ENCODE measurements at places on chromosomes 3 and 15.

GRCh38 chr3:134992180-134992579 lies 197.1 kb downstream of the EPHB1 start:
- peaks cover 10% of the 10 kb centered on the region for H3K27me3 ChIP-seq
- no peak for DNase-seq
- H3K27ac ChIP-seq, result no peak overlapping the region
- H3K36me3 ChIP-seq, result no peaks in the 10 kb centered on the region
- H3K4me1 ChIP-seq, result no peaks in the 10 kb centered on the region

DNA sequence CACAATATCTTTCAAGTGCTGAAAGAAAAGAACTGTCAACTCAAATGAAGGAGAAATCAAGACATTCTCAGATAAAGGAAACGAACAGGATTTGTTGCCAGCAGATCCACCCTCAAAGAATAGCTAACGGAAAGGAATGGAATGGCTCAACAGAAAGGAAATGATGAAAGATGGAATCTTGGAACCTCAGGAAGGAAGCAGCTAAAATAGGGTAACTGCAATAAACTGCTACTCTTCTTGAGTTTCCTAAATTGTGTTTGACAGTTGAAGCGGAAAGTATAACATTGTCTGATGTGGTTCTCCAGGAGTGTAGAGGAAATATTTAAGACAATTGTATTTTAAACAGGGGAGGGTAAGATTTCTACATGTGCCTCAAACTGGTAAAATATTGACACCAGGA lies 22.0 kb downstream of the PRR23E start:
- H3K36me3 ChIP-seq, result no peaks in the 10 kb centered on the region
- no peak overlapping the region for H3K4me3 ChIP-seq
- H3K4me1 ChIP-seq, result no peaks in the 10 kb centered on the region
- DNase-seq, result no peak
- H3K27ac ChIP-seq, result no peak overlapping the region

- peaks cover 6% of the 10 kb centered on the region for H3K27me3 ChIP-seq
- DNase-seq, result no peak
- no peaks in the 10 kb centered on the region for H3K4me1 ChIP-seq
- H3K4me3 ChIP-seq, result no peak overlapping the region
- H3K36me3 ChIP-seq, result no peaks in the 10 kb centered on the region
- no peak overlapping the region for H3K27ac ChIP-seq
These were observed 53.8 kb upstream of the BOC start for GRCh38 chr3:113157408-113158030.

DNA sequence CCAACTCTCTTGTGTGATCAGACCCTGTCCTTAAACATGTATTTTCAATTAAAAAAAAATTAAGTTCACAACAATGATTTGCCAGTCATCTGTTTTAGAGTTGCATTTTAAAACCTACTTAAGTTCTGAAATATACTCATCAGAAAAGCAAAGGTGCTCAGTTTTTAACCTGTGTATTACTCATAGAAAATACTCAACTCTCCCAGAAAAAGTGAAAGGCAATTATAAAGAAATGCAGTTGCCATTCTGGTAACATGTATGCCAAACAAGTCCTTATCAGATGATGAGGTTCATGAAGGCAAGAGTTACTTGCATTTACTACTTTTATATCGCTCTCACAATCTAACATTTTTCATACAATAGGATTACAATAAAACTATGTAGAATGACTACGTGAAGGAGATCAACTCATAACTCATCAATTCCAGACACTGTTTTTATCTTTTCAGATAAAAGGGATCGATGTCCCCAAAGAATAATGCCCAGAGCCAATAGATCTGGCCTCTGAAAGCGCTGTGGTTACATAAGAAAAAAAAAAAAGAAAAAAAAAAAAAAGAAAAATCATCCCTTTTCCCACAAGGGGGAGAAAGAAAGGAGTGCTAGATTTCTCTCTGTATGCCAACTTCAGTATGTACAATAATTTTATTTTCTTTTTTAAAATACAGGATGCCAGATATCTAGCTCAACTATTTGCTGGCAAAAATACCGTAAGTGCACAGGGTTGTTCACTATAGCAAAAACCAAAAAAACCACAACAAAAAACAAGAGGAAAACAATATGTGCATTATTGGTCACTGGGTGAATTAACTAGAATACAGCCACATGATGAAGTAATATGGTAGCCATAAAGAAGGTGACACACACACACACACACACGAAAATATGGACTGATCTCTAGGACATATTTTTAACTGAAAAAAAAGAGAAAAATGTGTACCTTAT lies 137.4 kb downstream of the NR1I2 start:
- peaks cover 7% of the 10 kb centered on the region for H3K4me1 ChIP-seq
- no peak overlapping the region for H3K4me3 ChIP-seq
- H3K27ac ChIP-seq, result no peak overlapping the region
- no peak for DNase-seq
- no peaks in the 10 kb centered on the region for H3K27me3 ChIP-seq

DNA sequence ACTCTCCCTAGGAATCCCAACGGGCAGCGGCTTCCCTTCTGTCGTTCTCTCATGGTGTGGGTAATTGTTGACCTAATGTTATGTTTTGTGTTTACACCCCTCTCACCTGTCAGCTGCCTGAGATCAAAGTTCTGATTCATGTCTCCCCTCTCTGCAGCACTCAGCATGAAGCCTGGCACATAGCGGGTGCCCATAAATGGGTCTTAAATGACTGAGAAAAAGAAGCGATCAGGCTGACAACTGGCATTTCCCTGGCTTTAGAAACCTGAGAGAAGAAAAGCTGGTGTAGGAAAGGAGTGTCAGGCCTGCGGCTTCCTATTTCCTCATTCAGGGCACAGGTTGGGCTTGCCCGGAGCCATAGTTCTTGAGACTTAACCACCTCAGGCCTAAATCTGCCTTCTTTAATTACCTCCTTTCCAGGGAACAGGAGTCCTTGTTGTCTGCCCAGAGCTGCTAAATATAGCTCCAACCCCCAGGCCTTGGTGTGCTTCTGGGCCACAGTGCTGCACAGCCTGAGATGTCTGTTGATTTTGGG lies 31.8 kb downstream of the LPP start:
- H3K4me1 ChIP-seq, result peaks cover 11% of the 10 kb centered on the region
- no peak for DNase-seq
- no peak overlapping the region for H3K4me3 ChIP-seq
